Mesendoderm (in vitro differentiated cells): ENCODE measurements at places on chromosomes 12 and 14.
A peak's percentile ranks its signal among the peaks of the same experiment; 100 is the strongest.

DNA sequence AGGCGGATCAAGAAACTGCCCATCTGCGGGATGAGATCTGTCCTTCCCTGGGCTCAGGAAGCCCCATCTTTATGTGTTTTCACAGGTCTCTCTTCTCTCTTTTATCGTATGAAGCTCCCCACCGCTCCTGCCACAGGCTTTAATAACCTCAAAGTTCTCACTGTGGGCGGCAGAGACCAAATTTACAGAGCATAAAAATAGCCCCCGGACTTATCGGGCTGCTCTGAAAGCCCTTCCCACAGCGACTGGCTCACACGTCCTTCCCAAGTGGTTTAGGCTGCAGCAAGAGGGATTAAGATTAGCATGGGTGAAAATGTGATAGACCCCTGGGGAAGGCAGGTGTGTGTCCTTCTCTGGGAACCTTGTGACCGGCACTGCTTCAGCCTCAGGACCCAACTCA, 47.8 kb downstream of the TESC start:
- no peaks in the 10 kb centered on the region for H3K36me3 ChIP-seq
- H3K27me3 ChIP-seq = no peaks in the 10 kb centered on the region
- H3K4me3 ChIP-seq = no peak overlapping the region
- DNase-seq = no peak
- no peak overlapping the region for H3K27ac ChIP-seq
- H3K4me1 ChIP-seq = peaks cover 5% of the 10 kb centered on the region

DNA sequence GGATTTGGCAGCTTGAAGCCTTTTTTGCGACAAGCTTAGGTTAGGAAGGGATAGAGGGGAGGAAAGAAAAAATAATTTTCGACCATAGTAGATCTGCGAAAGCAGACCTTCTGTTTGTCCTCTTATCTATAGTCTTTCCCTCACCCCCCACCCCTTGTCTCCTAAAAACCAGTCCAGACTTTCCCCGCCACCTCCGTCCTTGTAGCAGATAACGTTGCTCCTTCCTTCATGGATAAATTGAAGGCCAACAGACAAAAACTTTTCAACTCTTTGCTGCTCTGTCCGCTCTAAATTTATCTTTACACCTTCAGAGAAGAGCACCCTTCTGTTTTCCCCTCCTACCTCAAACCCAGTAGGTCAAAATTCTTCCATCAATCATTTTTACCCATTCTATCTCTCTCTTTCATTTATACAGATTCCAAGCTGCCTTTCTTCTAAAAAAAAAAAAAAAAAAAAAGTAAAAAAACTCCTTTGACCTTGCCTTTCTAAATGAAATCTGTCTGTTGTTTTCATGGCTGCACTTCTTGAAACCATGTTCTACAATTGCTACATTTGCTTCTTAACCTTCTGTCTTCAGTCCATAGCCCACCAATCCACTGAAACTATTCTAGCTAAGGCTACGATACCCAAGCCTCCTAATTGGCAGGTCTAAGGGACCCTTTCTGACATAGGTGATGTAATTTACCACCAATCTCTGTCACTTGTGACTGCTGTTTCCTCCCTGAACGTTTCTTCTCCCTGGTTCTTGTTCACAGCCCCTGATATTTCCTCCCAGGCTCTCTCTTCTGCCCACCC, 11.1 kb upstream of the NEMF start:
- H3K4me1 ChIP-seq = no peaks in the 10 kb centered on the region
- peak; percentile 63 for DNase-seq
- peak overlapping the region; percentile 44 for H3K4me3 ChIP-seq
- H3K27ac ChIP-seq = no peak overlapping the region
- no peaks in the 10 kb centered on the region for H3K27me3 ChIP-seq

DNA sequence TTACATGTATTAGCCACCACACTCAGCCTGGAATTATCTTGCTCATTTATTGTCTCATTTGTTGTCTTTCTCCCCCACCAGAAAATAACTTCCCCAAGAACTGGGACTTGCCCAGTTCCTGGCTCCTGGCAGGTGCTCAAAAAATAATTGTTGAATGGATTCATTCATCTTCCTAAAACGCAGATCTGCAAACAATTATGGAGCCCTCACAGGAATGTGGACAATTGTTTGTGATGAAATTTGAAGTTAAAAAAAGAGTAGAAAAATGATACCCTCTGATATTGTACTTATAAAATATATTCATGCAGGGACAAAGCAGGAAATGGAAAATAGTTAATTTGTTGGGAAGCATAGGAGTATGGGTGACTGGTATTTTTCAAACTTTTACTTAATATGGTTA, 60.7 kb upstream of the MAP1LC3B2 start:
- H3K36me3 ChIP-seq = no peaks in the 10 kb centered on the region
- H3K27me3 ChIP-seq = no peaks in the 10 kb centered on the region
- H3K4me3 ChIP-seq = no peak overlapping the region

DNA sequence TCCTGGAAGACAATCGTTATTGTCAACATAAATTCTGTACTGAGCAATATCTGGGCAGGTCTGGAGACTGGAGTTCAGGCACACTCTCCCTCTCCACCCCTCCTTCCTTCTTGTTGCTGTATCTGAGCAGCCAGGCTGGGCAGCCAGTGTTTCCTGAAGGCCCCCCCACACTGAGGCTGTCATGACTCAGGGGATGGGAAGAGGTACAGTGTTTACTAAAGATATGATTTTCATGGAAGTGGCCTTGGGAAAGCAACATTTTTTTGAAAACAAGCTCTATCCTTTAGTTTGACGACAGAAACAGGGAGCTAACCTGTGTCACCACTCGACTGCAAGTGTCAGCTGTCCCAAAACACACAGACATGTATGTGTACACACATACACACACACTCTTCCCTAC, 1485.4 kb upstream of the TMEM132C start:
- no peak overlapping the region for H3K27ac ChIP-seq
- H3K4me1 ChIP-seq = peaks cover 2% of the 10 kb centered on the region
- no peak for DNase-seq
- H3K4me3 ChIP-seq = no peak overlapping the region
- H3K27me3 ChIP-seq = no peaks in the 10 kb centered on the region

GRCh38 chr12:33596061-33596460, 156.4 kb upstream of the SYT10 start:
- no peaks in the 10 kb centered on the region for H3K4me1 ChIP-seq
- DNase-seq = peak; percentile 5
- no peak overlapping the region for H3K27ac ChIP-seq
- H3K36me3 ChIP-seq = no peaks in the 10 kb centered on the region
- no peak overlapping the region for H3K4me3 ChIP-seq
- no peaks in the 10 kb centered on the region for H3K27me3 ChIP-seq

DNA sequence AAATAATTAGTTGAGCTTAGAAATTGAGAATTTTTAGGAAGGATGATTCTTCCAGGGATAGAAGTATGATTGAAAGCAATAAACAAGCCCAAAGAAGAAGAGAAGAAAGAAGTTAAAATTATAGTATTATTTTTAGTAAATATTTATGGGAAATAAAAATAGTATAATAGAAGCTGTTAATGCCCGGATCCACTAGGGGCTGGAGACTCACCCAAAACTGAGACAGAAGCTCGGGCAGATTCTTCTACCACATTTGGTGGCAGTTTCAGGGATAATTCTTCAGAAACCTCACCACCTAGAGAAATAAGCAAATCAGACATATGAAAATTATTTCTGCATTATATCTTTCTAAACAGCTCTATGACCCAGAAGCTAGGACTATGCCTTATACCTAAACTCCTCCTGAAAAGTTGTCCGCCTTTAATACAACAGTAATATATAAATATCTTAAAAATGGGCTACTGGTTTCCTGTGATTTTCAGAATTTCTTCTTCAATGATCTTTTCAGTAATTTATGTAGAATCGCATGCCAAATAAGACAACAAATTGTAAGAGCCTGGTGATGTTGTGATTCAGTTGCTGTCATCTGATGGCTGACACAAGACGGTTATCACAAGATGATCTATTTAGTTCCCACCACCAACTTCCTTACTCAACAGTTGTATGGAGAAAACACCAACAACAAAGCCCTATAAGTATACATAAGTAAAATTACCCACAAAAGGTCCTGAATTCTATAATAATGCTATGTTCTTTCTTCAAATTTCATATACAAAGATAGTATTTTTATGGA, 35.6 kb downstream of the A2M start:
- H3K4me3 ChIP-seq = no peak overlapping the region
- H3K27ac ChIP-seq = no peak overlapping the region
- H3K27me3 ChIP-seq = no peaks in the 10 kb centered on the region
- no peaks in the 10 kb centered on the region for H3K36me3 ChIP-seq

DNA sequence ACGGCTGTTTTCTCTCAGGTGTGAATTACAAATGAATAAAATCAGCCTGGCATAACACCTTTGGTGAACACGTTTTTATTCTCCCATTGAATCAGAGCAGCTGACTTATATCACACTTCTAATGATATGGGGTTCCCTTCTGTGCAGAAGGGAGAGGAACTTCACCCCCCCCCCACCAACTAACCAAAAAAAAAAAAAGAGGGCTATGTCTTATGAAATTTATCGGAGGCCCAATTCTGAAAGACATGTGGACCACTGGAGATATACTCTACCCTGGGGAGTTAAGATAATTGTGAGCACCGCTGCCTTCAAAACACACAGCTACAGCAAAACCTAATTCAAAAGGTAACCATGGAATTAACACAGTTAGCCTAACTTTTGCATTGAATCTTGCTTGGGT, 4.6 kb downstream of the BCL11B start:
- H3K27me3 ChIP-seq = no peaks in the 10 kb centered on the region
- no peak overlapping the region for H3K27ac ChIP-seq
- H3K4me3 ChIP-seq = no peak overlapping the region
- no peaks in the 10 kb centered on the region for H3K36me3 ChIP-seq
- DNase-seq = no peak

- peak; percentile 43 for DNase-seq
- H3K27ac ChIP-seq = no peak overlapping the region
- H3K4me3 ChIP-seq = no peak overlapping the region
- no peaks in the 10 kb centered on the region for H3K27me3 ChIP-seq
- H3K4me1 ChIP-seq = peaks cover 2% of the 10 kb centered on the region
These were observed 19.6 kb downstream of the PELI2 start for GRCh38 chr14:56137849-56138248.

DNA sequence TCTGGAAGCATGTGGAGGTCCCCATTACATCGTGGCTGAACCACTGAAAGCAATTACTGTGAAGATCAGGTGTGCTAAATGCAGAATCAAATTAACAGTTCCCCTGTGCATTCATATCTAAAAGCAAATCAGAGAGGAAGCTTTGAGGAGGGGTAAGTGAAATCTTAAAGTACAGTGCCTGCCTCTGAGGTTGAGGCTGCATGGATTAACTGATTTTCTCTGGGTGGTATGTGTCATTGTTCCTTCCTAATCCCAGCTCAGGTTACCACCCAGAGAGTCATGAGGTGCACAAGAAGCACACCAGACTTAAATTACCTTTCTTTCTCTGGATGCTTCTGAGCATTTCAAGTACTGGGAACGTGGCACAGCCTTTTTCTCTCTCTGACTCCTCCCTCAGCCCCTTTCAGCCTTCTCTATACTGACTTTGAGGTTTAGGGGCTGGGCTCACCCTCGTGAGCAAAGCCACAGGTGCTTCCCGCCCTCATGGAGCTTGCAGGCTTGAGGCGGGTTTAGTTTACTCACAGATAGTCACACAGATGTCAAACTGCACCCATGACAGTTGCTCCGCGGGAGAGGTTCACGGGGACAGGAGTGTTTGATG, 237.6 kb upstream of the CRY1 start:
- no peak overlapping the region for H3K27ac ChIP-seq
- peak; percentile 20 for DNase-seq
- H3K27me3 ChIP-seq = no peaks in the 10 kb centered on the region
- H3K4me1 ChIP-seq = no peaks in the 10 kb centered on the region
